ENCODE measurements at places on chromosomes 1 and 21.

- DNase-seq: peak; percentile 12
Observed at GRCh38 chr1:171841931-171842761, 848 bp downstream of the DNM3 start.

DNA sequence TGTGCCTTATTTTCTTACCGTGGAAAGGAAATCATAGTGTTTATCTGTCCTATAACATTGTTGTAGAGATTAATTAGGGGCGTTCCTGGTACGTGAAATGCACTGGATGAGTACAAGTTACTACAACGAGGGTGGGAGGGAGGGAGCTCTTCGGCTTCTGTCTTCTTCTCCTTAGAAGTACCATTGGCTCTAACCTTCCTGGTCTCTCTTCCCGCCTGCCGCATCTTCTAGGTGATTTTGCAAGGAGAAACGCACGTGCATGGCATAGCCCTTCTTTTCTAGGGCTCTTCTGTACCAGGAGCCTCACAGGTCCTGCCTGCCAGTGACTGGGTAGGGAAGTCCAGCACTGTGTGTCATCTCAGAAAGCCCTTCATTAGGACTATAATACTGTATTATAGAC lies 16.8 kb downstream of the SH3BP5L start:
- no peak for DNase-seq

- no peak for DNase-seq
Observed at GRCh38 chr1:114344656-114345055, 166.3 kb downstream of the TRIM33 start.

DNA sequence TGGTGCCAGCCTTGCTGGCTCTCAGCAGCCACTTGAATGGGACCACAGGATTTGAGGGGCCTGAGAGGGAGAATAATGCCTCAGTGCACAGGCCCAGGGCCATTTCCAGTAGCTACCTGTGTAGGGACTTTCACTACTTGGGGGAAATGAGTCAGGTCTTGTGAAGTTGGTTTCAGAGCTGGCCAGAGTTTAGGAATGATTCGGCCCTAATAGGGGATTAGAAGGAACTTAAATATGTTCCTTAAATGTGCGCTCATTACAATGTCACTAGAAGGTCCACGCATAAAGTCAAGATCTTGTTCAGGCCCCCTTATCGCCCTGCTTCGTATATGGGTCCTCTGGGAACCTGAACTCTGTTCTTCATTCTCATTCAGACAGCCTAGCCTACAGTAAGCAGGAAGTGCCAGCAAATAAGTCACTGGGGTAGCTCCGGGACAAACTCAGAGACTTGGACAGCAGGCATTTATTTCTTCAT lies 5.6 kb upstream of the AKR1A1 start:
- peak; percentile 77 for DNase-seq

DNA sequence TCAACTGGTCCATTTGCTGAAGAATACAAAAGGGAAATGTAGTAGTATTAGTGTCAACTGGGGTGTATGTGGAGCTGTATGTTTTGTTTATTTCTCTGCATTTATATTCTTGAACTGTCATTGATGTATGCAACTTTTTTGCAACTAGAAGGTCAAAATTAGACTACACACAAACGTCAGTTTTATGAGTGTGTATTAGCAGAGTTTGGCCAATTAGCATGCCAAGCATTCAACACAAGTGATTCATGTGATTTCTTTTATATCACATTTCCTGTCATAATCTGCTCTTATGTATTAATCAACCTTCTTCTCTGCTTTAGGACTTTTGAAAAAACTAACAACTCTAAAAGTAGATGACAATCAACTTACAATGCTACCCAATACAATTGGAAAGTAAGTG lies 211.1 kb downstream of the LRRC40 start:
- no peak for DNase-seq

DNA sequence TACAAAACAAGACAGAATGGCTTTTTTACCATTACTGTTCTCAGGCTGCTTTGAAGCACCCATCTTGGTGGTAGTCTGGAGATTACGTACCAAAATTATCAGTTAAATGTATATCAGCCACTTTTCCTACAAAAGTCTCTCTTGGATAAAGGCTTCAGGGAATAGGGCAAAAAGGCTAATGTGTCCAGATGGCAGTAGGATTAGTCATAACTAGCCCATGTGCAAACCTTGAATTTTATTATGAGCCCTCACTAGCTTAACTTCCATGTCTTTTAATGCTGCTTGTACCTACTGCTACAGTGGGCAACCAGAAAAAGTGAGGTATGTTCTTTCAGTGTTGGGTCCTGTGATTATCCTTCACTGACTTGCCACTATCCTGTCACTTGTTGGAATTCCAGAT lies 51.0 kb downstream of the PLPPR4 start:
- DNase-seq: no peak

- no peak for DNase-seq
Observed at GRCh38 chr21:14844001-14844400, 220.8 kb downstream of the NRIP1 start.

GRCh38 chr1:218025454-218025853 lies 259.6 kb upstream of the RRP15 start:
- DNase-seq: no peak

GRCh38 chr1:19534281-19534680 lies 48.9 kb upstream of the CAPZB start:
- DNase-seq: no peak

GRCh38 chr1:93677729-93678128 lies 3.9 kb downstream of the BCAR3 start:
- DNase-seq: no peak

DNA sequence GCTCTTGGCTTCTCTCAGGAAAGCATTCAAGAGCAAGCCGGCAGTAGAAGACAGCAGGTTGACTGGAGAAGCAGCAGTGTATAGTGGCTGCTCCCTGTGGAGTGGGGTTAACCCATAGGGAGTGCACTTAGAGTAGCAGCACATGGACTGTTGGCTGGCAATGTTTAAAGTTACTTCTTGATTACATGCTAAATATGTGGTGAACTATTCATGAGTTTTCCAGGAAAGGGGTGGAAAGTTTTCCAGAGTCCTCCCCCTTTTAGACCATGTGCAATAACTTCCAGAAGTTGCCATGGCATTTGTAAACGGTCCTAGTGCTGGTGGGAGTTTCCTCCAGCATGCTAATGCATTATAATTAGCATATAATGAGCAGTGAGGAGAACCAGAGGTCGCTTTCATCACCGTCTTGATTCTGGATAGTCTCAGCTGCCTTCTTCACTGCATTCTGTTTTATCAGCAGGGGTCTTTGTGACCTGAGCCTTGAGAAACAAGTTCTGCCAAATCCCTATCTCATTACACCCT lies 131.8 kb downstream of the CCDC185 start:
- DNase-seq: no peak

- DNase-seq: no peak
Observed at GRCh38 chr1:208923946-208924720, 659.4 kb upstream of the CAMK1G start.

GRCh38 chr1:43931711-43932660 lies 1.6 kb upstream of the ARTN start:
- no peak for DNase-seq

- peak; percentile 40 for DNase-seq
Observed at GRCh38 chr1:186420923-186421322, 40.0 kb downstream of the PDC start.

DNA sequence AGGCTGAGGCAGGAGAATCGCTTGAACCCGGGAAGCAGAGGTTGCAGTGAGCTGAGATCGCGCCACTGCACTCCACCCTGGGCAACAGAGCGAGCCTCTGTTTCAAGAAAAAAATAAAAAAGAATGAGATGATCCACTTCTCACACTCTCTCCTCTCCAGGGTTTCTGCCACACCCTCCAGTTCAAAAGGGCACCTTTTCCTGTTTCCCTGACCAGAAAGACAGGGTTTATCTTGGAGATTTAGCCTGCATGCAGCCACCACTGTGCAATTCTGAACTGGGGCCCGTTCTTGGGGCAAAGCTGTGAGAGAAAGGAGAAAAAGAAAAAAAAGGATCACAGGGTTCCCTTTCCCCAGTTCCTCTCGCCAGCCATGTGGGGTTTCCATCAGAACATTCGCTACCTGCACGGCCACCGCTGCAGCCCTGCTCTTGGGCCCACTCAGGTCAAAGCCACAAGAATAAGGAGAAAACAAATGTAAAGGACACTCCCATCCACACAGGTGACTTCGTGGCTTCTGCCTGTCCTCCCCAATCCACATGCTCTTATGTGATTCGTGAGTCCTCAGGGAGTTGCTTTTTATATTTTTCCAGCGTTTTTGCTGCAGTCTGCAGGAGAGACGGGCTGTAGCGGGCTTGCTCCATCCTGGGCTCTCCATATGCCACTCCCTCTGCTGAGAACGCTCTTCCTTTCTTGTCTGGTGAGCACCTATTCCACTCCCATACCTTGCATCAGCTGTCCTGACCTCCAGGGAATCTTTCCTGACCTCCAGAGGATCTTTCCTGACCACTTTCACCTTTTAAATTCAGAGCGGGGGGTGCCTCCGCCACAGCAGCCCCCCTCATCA lies 26.4 kb downstream of the GNG4 start:
- no peak for DNase-seq

DNA sequence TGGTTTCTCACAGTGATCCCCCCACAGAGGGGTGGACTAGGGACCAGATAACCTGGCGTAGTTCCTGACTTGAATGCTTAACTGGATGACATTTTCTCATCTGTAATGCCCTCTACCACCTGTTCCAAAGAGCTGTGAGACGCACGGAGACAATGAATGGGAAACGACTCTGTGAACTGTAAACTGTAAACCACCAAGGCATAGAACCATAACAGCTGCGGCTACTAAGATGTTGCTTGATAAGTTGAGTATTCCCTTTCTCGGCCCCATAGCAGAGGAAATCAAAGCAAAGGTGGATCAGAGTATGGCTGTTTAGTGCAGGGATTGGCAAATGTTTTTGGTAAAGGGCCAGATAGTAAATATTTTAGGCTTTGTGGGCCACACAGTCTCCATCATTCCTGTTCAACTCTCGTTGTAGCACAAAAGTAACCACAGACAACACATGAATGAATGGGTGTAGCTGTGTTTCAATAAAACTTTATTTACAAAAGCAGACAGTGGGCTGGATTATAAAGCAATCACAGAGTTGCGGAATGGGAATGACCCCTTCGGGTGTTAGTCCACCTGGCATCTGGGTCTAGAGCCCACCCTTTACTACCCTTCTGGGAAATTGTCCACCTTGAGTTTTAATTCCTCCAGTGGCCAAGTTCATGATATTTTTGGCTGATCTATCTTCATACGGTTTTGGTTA lies 315.2 kb downstream of the RPS6KC1 start:
- DNase-seq: no peak

DNA sequence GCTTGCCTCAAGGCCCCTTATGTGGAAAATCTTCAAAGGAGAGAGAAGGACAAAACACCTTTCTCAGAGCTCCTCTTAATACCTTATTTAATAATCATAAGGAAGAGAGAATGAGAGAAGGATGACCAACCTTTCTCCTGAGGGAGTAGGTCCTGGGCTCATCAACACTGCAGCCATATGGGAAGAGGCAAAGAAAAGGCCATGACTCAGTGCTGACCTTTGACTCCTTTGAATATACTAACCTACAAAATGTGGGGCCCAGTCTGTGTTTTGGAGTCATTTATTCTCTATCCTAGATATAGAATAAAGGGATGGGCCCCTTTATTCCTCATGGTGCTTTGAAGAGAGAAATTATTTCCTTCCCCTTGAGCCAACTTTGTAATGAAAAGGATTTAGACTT lies 38.3 kb downstream of the CAMSAP2 start:
- DNase-seq: no peak

DNA sequence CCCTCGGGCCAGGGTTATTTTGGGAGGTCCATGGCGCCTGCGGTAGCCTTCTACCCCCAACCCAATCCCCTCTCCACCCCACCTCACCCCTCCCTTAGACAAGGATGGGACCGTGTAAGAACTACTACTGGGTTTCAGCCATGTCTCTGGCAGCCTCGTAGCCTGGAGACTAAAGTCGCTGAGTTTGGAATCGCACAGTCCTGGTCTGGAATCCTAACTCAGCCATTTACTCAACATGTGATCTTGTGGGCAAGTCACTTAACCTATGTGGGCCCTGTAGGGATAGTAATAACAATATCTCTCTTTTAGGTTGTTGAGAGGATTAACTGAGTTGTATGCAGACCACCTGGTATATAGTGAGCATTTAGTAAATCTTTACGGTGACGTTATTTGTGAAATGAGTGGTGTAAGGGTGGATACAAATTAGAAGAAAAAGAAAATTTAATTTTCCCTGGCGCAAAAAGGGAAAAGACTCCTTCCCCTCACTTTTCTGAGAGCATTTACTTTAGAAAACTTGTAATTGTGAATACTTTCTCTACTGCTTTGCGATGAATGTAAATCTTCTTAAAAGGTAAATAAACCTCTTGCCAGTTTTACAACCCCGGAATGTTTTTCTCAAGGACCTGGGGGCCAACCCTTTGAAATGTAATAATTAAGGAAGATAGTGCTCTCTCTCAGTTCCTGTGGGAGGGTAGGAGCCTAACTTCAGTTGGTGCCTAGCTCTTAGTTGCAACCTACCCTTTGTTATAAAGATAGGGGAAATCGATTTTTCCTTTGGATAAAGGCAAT lies 615 bp upstream of the MRPS15 start:
- DNase-seq: peak; percentile 47

DNA sequence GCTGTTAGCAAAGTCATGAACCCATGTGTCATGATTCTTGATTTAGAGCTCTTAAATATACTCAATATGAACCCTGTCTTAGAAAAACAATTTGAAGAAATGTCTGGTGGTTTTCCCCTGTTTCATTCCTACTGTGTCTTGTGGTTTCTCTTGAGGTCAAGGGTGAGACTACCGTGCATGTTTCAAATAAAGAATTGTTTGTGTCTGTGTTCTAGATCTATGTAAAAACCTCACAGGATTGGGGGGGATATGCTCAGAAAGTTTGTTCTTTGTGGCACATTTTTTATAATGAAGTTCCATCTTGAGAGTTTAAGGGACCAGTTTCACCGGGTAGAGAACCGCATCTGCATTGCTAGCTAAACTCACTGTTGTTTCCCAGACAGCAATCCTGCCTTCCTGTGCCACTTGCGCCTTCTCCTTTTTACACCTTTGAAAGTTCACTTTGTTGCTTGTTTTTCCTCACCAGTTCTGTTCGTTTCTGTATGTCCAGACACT lies 30.9 kb upstream of the CACYBP start:
- DNase-seq: peak; percentile 82

DNA sequence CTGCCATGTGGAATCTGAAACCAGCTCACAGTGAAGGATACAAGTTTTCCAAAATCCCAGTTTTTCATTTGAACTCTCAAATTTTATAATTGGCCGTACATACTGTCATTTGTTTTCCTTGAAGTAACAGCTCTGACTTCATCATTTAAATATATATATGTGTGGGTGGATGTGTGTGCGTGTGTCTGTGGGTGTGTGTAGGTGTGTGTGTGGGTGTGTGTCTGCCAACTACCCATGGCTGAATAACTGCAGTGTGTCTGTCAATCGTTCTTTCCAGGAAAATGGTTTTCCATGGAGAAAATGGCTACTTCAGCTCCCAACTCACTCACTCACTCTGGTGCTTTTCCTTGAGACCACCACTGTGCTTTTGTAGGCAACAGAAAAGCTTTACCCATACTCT lies 169.0 kb downstream of the PLPP3 start:
- DNase-seq: no peak

DNA sequence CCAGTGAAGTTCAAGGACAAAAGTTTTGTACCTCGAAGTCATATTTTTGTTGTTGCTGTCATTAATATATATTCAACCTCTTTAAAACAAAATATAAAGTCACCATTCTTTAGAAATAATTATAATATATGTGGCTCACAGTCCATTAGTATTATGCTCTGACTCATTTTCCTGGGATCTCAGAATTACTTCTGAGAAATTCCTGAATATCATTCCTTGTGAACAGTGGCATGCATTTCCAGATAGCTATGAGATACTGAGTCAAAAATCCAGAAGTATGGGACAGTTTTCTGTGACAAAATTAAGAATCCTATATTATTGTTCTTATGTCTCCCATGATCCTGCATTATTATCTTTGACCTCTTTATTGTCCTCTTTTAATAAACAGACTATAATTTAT lies 13.8 kb upstream of the RGS21 start:
- DNase-seq: no peak

GRCh38 chr1:52917156-52917555 lies 4.4 kb downstream of the ECHDC2 start:
- no peak for DNase-seq
